ENCODE measurements at places on chromosomes 6 and 20.

DNA sequence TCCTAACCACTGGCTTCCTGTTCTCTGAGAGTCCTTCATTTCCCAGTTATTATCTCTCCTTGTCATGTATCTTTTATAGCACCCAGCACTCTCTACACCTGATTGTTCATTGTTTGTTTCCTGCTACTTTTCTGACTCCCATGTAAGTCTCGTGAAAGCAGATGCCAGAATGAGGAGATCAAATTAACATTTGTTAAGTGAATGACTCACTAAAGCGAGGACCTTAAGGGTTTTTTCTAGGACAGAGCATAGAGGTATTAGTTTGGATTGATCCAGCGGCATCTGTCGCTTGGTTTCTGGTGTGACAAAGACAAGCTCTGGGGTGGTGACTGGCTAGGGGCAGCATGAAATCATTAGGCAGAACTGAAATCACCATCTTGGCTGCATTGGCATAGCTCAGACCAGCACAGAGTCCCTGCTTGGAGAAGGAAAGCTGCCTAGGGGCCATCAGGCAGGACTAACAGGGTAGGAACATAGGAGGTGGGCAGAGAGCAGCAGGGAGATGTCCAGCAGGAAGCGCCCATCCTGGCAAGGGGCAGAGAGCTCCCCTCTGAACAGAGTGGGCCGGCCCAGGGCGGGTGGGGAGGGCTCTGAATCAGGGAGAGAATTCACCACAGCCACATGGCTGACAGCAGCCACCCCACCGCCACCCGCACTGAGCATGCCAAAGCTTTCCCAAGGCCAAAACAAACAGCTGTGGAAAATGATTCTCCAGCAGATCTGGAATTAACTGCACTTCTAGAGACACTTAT, 97.1 kb upstream of the CEP85L start:
- no peak for DNase-seq

GRCh38 chr6:134022650-134023049, 29.8 kb downstream of the SLC2A12 start:
- DNase-seq, result no peak

- no peak for DNase-seq
Measured at GRCh38 chr6:32519118-32519909, 10.8 kb downstream of the HLA-DRB5 start.

DNA sequence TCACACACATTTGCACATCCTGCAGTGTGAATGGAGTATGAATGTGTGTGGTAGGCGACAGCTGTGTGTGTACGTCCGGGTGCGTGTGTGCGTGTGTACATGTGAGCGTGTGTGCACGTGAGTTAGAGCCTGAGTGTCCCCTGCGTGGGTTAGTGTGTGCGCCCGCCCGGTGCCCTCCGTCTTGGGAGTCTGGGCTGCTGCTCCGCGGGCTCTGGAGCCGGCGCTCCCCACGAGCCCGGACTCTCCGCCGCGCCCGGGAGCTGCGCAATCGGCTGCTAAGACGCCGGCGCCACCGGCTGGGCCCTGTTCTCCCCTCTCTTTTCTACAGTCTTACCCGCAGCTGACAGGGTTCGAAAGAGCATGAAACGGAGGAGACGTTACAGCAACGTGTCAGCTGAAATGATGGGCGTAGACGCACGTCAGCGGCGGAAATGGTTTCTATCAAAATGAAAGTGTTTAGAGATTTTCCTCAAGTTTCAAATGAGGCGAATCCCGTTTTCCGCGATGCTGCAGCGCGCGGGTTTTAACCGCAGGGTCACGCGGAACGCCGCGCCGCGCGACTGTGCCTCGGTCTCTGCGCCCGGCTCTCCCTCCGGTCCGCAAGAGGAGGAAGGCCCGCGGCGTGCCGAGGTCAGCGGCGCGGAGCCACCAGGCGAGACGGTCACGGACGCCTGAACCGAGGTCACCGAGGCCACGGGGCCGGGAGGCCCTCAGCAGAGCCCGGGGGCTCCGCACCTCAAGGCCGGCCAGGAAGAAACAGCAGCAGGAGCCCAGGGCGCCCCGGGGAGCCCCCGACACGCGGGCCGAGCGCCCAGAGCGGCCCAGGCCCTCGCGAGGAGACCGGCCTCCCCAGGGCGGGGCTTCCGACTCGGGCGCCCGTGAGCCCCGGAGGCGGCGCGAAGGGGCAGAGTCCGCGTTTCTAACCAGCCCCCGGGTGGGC, 95.3 kb upstream of the BHLHE23 start:
- peak; percentile 46 for DNase-seq

DNA sequence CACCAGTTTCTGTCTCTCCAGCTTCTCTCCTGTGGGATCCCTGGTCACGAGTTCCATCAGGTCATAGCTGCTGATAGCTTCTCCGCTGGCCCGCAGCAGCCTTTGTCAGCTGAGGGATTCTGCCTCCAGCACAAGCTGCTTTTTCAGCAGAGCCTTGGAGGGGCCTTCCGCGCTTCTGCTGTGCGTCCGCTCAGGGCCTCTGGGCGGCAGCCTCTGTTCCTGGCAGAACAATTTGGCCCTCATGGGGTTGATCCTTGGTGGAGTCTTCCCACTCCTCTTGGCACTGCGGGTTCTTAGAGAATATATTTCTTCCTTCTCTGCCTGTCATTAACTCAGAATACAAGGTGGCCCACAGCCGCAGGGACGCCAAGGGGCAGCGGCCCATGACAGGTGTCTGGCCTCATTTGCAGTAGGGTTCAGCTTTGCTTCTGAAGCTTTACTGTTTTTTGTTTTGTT, 158.8 kb downstream of the DTNBP1 start:
- DNase-seq, result no peak

GRCh38 chr6:3370361-3371221, 86.3 kb downstream of the SLC22A23 start:
- DNase-seq, result no peak

DNA sequence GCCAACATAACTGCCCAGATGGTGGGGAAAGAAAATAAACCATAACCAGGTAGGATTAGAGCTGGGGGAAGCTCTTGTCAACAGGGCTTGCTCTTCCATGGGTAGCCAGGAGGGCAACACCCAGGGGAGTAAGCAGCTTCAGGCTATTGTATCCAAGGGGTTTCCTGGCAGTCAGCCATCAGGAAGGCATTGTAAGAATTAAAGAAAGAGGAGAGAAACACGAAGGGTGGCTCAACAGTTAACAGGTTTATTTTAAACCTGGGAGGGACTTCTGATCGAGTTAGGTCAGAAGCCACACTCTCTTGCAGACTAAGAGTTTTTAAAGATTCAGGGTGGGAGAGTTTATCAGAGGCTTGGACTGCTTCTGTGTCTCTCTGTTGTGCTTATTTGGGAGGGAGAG, 114.2 kb downstream of the QRSL1 start:
- DNase-seq, result no peak

- no peak for DNase-seq
Measured at GRCh38 chr6:109095835-109096084, 453 bp downstream of the CEP57L1 start.

- no peak for DNase-seq
Measured at GRCh38 chr6:130288065-130288464, 65.3 kb upstream of the SAMD3 start.

DNA sequence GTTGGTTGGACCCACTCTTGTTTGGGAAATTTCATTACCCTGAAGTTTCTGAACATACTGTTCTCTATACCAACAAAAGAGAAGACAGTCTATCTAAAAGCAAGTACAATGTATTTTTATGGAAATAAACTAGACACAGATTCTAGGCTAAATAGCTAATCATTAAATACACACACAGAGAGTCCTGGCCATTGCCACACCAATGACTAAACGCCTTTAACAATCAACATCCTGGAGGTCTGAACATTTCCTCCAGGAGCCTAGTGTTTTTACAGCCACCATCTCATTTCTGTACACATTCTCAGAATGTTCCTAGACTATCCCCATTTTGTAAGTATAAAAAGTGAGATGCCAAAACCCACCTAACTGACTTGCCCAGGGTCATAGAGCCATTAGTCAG, 141.6 kb upstream of the RREB1 start:
- no peak for DNase-seq

DNA sequence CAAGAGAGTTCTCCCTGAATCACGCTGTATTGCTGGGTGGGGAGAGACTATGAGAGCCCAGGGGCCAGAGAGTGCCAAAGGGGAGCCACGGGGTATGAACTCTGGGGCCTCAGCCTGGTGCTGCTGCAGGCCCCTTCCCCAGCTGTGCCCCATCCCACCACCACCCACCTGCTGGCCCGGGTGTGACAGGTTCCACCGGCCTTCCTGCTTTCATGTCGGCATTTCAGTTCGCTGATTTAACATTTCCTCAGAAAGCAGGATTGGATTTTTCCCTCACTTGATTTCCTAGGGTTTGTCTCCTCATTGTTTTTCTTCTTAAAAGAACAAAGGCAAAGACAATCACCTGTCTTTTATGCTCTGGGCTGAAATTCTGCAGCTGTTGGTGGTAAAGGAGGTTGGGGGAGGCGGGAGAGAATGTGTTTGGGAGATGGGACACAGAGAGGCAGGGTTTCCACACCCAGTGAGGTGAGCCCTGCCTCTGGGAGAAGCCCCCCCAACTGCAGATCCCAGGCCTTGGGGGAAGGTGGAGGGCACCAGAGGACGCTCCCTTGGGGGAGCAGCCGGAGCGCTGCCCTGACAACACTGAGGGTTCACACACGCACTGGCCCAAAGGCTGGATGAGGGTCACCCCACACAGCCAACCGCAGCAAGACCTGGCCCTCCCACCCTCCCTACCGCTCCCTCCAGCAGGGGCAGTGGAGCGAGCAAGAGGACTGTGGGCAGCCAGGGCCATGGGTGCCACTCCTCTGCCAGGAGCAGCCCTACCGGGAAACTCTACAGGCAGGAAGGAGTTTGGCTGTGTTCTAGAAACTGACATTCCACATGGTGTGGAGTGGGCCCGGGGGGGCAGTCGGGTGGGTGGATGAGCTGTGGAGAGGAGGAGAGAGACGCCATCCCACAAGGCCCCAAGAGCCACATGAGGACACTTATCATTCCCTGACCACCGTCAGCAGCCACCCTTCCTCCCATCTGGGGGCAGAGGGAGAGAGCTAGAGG, 10.5 kb upstream of the MLN start:
- DNase-seq, result no peak

- DNase-seq, result no peak
Measured at GRCh38 chr6:162108041-162108440, 619.5 kb downstream of the PRKN start.

DNA sequence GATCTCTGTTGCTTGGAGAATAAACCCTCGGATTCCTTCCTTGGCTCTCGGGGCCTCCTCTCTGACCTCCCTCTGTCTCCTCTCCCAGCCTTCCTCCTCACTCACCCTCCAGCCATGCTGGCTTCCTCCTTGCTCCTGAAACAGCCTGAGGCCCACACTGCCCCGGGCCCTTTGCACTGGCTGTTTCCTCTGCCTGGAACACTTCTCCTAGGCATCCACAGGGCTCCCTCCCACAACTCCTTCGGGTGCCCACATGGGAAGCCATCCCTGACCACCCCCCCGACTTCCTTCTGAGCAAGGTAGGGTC, 87.7 kb downstream of the CEBPB start:
- no peak for DNase-seq

Data from NCI-H1105 (cell line).